ENCODE measurements at places on chromosomes 1 and 21. TPM values are rescaled to one million over a fixed set of nuclear protein-coding genes. Genes with fewer than 3 reads are reported as not detected.

The HTR6 gene
- not detected for total RNA-seq

The KLHDC9 gene
- 0.20 TPM for total RNA-seq

The CD53 gene
- total RNA-seq = not detected

The MORC3 gene
- total RNA-seq = 21.7 TPM

The WNT9A gene
- 1.5 TPM for total RNA-seq

The TAS1R3 gene
- under 0.01 TPM for total RNA-seq

The CELA2B gene
- not detected for total RNA-seq

The HAO2 gene
- not detected for total RNA-seq

The ZMPSTE24 gene
- 56.5 TPM for total RNA-seq

The MARK1 gene
- 2.2 TPM for total RNA-seq

The HSD17B7 gene
- total RNA-seq = 32.0 TPM

The IL19 gene
- not detected for total RNA-seq

The OXCT2 gene
- total RNA-seq = 1.6 TPM

The SPRR4 gene
- total RNA-seq = not detected

The SLC35D1 gene
- total RNA-seq = 9.6 TPM

The DNASE2B gene
- total RNA-seq = not detected
